Activated naive CD8-positive, alpha-beta T cell treated with anti-CD3 and anti-CD28 coated beads for 36 hours (primary cell): ENCODE measurements at places on chromosomes 1 and 21. TPM values are rescaled to one million over a fixed set of nuclear protein-coding genes. Genes with fewer than 3 reads are reported as not detected.

GRCh38 chr1:9293533-9294404 lies 1.1 kb downstream of the SPSB1 start:
- H3K4me1 ChIP-seq, result peaks cover 5% of the 10 kb centered on the region
- peaks cover 2% of the 10 kb centered on the region for H3K36me3 ChIP-seq
- H3K4me3 ChIP-seq, result no peak overlapping the region
- peaks cover 5% of the 10 kb centered on the region for H3K27me3 ChIP-seq
- H3K27ac ChIP-seq, result no peak overlapping the region
- DNase-seq, result peak; percentile 37

DNA sequence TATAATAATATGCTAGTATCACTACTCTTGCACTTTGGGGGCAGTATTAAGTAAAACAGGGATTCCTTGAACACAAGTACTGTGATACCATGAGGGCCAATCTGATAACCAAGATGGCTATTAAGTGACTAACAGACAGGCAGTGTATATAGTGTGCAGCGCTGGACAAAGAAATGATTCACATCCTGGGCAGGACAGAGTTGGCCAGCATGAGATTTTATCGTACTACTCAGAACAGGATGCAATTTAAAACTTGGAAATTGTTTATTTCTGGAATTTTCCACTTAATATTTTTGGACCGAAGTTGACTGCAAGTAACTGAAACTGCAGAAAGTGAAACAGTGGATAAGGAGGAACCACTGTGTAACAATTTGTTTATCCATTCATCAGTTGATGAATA lies 74.6 kb downstream of the DNTTIP2 start:
- no peak overlapping the region for H3K27ac ChIP-seq
- peaks cover 4% of the 10 kb centered on the region for H3K36me3 ChIP-seq
- H3K27me3 ChIP-seq, result no peaks in the 10 kb centered on the region
- DNase-seq, result no peak
- H3K4me3 ChIP-seq, result no peak overlapping the region
- H3K4me1 ChIP-seq, result no peaks in the 10 kb centered on the region

- peaks cover 21% of the 10 kb centered on the region for H3K36me3 ChIP-seq
- H3K27me3 ChIP-seq, result no peaks in the 10 kb centered on the region
- peaks cover 31% of the 10 kb centered on the region for H3K4me1 ChIP-seq
- no peak for DNase-seq
- no peak overlapping the region for H3K4me3 ChIP-seq
These were observed 4.6 kb downstream of the SLC37A1 start for GRCh38 chr21:42518215-42518614.

DNA sequence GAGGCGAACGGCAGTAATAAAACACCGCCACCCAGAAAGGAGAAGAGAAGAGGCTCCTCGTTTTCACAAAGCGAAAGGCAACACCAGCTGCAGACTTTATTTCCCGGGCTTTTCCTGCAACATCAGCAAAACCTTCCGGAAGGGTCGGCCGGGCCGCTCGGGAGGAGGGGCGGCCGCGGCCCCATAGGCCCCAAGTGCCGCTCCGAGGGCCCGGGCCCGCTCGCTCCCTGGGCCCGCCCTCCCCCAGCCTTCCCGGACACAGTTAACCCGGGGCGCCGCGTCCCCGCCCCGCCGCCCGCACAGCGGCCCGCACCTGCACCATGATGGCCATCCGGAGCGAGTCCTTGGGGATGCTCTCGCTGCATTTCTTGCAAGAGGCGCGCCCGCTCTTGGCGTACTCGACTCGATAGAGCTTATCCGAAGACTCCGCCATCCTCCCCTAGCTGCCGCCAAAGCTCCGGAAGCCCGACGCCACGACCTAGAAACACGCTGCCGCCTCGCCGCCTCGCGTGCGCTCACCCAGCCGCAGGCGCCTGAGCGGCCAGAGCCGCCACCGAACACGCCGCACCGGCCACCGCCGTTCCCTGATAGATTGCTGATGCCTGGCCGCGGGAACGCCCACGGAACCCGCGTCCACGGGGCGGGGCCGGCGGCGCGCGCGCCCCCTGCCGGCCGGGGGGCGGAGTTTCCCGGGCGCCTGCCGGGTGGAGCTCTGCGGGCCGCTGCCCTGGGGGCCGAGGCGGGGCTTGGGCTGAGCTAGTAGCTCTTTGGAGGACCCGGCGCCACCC lies at the start of gene PARP1:
Gene PARP1 (minus strand): TSS at position 597 of the 788 bp plus-strand sequence. CDS start 164 bp downstream, at position 433.
- DNase-seq, result peak; percentile 94
- H3K4me1 ChIP-seq, result peaks cover 36% of the 10 kb centered on the region
- peak within 1 kb of the TSS; percentile 100 for H3K4me3 ChIP-seq
- no peaks in the 10 kb centered on the region for H3K27me3 ChIP-seq

DNA sequence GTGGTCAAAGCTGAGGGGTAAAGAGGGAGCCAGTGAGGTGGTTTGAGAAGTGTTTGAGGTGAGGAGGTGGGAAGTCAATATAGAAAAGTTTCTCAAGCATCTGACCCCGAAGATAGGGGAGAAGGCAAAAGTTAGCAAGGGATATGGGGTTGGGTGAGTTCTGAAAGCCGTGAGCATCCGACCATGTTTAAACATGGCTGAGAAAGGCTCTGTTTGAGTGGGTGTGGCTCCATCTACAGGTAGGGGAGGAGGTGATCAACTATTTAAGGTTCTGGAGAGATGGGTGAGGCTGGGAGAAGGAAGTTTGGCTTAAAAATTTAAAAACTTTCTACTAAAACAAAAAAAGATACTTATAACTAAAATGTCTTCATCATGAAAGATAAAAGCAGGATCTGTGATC lies 273.8 kb downstream of the KCNJ6 start:
- H3K4me1 ChIP-seq, result no peaks in the 10 kb centered on the region
- H3K27ac ChIP-seq, result no peak overlapping the region
- DNase-seq, result peak; percentile 33
- H3K4me3 ChIP-seq, result no peak overlapping the region
- H3K27me3 ChIP-seq, result peaks cover 26% of the 10 kb centered on the region
- no peaks in the 10 kb centered on the region for H3K36me3 ChIP-seq

CHI3L2 gene
- 9.2 TPM for total RNA-seq

- no peak for DNase-seq
- H3K27me3 ChIP-seq, result no peaks in the 10 kb centered on the region
- H3K27ac ChIP-seq, result no peak overlapping the region
- no peaks in the 10 kb centered on the region for H3K4me1 ChIP-seq
- H3K4me3 ChIP-seq, result no peak overlapping the region
These were observed 420.9 kb downstream of the COL11A1 start for GRCh38 chr1:102687383-102687782.

REN gene
- total RNA-seq, result not detected

BRINP2 gene
- total RNA-seq, result not detected

LMO4 gene
- 29.7 TPM for total RNA-seq

- H3K4me3 ChIP-seq, result no peak overlapping the region
- no peaks in the 10 kb centered on the region for H3K4me1 ChIP-seq
- H3K36me3 ChIP-seq, result no peaks in the 10 kb centered on the region
- no peak for DNase-seq
These were observed 146.9 kb upstream of the POGK start for GRCh38 chr1:166692346-166692745.
